ENCODE measurements at places on chromosomes 2 and 18.

- no peak for DNase-seq
These were observed 423 bp upstream of the TTC27 start for GRCh38 chr2:32627441-32627813.

- DNase-seq: no peak
These were observed 66.4 kb downstream of the OSR1 start for GRCh38 chr2:19292007-19292406.

- no peak for DNase-seq
These were observed 20.5 kb downstream of the PCARE start for GRCh38 chr2:29053670-29054400.

- DNase-seq: peak; percentile 45
These were observed 88.4 kb downstream of the PMAIP1 start for GRCh38 chr18:59988098-59988706.

DNA sequence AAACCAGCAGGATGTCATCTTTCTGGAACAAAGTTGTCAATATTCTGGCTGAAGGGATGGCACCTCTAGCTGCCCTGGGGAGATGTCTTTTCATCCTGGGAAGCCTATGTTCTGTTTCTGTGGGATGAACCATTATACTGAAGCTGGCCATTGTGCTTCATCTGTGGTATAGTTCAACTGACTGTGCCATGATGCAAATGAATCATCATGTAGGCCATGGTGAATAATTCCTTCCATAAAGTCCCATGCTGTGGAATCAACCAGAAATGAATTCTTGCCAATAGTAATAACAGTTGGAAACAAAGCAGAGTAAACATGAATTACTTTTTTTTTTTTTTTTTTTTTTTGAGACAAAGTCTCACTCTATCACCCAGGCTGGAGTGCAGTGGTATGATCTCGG, 64.1 kb upstream of the CNGA3 start:
- no peak for DNase-seq

Data from GM20000 (cell line).